ENCODE measurements at places on chromosomes 1 and 21. TPM values are rescaled to one million over a fixed set of nuclear protein-coding genes. Genes with fewer than 3 reads are reported as not detected.

The CFAP45 gene
- 0.17 TPM for total RNA-seq

The ADAMTS4 gene
- 9.7 TPM for total RNA-seq

The ENSA gene
- total RNA-seq: 115 TPM

The SPATA45 gene
- not detected for total RNA-seq

The SEMA4A gene
- 1.5 TPM for total RNA-seq

The RNF220 gene
- total RNA-seq: 51.4 TPM

- peak overlapping the region; percentile 64 for H3K4me3 ChIP-seq
- H3K27me3 ChIP-seq: no peaks in the 10 kb centered on the region
- DNase-seq: no peak
- H3K36me3 ChIP-seq: no peaks in the 10 kb centered on the region
- no peak overlapping the region for H3K27ac ChIP-seq
- peaks cover 27% of the 10 kb centered on the region for H3K4me1 ChIP-seq
These were observed 777 bp downstream of the AZIN2 start for GRCh38 chr1:33081554-33082305.

DNA sequence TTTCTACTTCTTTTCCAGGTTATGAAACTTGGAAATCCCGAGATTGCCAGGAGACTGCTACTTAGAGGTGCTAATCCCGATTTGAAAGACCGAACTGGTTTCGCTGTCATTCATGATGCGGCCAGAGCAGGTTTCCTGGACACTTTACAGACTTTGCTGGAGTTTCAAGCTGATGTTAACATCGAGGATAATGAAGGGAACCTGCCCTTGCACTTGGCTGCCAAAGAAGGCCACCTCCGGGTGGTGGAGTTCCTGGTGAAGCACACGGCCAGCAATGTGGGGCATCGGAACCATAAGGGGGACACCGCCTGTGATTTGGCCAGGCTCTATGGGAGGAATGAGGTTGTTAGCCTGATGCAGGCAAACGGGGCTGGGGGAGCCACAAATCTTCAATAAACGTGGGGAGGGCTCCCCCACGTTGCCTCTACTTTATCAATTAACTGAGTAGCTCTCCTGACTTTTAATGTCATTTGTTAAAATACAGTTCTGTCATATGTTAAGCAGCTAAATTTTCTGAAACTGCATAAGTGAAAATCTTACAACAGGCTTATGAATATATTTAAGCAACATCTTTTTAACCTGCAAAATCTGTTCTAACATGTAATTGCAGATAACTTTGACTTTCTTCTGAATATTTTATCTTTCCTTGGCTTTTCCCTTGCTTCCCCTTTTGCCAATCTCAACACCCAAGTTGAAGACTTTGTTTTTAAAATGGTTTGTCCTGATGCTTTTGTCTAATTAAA lies 4.0 kb downstream of the CDKN2C start:
- H3K4me1 ChIP-seq: peaks cover 18% of the 10 kb centered on the region
- no peak overlapping the region for H3K27ac ChIP-seq
- H3K36me3 ChIP-seq: no peaks in the 10 kb centered on the region
- H3K4me3 ChIP-seq: no peak overlapping the region
- H3K27me3 ChIP-seq: no peaks in the 10 kb centered on the region
- DNase-seq: no peak

DNA sequence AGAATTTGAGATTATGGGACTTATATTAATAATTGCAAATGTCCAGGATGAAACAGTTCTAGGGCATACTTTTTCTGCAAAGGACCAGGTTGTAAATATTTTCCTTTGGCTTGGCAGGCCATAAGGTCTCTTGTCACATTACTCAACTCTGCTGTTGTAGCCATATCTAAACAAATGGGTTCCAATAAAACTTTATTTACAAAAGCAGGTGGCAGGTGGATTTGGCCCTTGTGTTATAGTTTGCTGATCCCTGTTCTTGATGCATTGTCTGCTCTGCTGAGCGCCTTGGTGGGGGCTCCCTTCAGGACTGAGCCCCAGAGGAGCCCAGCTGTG lies 258.5 kb downstream of the FOXD2 start:
- no peaks in the 10 kb centered on the region for H3K27me3 ChIP-seq
- no peaks in the 10 kb centered on the region for H3K4me1 ChIP-seq
- no peak overlapping the region for H3K27ac ChIP-seq
- no peak for DNase-seq

DNA sequence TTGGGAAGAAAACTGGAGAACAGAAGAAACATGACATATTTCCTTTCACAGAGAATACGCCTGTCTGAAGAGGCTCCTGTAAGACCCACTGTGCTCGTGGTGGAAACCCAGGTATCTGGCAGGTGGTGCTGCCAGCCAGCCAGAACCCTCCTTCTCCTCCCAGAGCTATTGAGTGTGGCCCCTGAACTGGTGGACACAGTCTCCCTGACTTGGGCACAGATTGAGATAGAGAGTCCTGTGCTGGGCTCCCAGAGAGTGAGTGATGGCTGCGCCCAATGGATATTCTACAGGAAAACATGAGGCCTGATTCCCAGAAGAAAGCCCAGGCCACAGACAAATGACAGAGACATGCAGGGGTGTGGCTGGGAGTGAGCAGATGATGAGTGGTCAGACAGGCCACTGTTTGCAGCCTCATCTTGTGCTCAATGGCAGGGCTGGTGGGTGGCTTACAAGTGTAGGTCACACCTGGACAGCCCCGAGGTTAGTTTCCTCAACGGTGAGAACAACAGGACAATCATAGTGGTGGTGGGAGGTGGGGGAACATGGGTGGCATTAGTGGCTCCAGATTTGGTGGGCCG lies 127.9 kb downstream of the PTPRU start:
- H3K27me3 ChIP-seq: peaks cover 60% of the 10 kb centered on the region
- no peak overlapping the region for H3K4me3 ChIP-seq
- no peaks in the 10 kb centered on the region for H3K4me1 ChIP-seq
- DNase-seq: no peak
- no peaks in the 10 kb centered on the region for H3K36me3 ChIP-seq
- no peak overlapping the region for H3K27ac ChIP-seq

GRCh38 chr21:45839274-45839673 lies 142.3 kb upstream of the COL6A1 start:
- no peaks in the 10 kb centered on the region for H3K4me1 ChIP-seq
- H3K27me3 ChIP-seq: no peaks in the 10 kb centered on the region
- no peaks in the 10 kb centered on the region for H3K36me3 ChIP-seq
- no peak for DNase-seq

GRCh38 chr1:179807691-179808485 lies 64.8 kb downstream of the FAM163A start:
- H3K36me3 ChIP-seq: no peaks in the 10 kb centered on the region
- H3K4me1 ChIP-seq: no peaks in the 10 kb centered on the region
- H3K4me3 ChIP-seq: no peak overlapping the region
